Tibial nerve (tissue), 4 donors: ENCODE measurements at places on chromosomes 16 and 17. TPM values are rescaled to one million over a fixed set of nuclear protein-coding genes. Genes with fewer than 3 reads are reported as not detected.
A peak's percentile ranks its signal among the peaks of the same experiment; 100 is the strongest.

- H3K4me3 ChIP-seq: peak overlapping the region; percentile 93
- peak overlapping the region; percentile 95 for H3K27ac ChIP-seq
- no peaks in the 10 kb centered on the region for H3K4me1 ChIP-seq
- DNase-seq: no peak
- no peaks in the 10 kb centered on the region for H3K27me3 ChIP-seq
These were observed 157.6 kb downstream of the RAB11FIP4 start for GRCh38 chr17:31549121-31549524.

DNA sequence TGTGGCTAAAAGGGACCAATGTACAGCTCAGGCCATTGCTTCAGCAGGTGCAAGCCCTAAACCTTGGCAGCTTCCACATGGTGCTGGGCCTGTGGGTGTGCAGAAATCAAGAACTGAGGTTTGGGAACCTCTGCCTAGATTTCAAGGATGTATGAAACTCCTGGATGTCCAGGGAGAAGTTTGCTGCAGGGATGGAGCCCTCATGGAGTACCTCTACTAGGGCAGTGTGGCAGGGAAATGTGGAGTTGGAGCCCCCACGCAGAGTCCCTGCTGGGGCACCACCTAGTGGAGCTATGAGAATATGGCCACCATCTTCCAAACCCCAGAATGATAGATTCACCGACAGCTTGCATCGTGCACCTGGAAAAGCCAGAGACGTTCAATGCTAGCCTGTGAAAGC, 13.0 kb downstream of the EFCAB5 start:
- no peak overlapping the region for H3K27ac ChIP-seq
- no peaks in the 10 kb centered on the region for H3K27me3 ChIP-seq
- no peak for DNase-seq
- no peaks in the 10 kb centered on the region for H3K4me1 ChIP-seq
- H3K36me3 ChIP-seq: no peaks in the 10 kb centered on the region

- H3K36me3 ChIP-seq: no peaks in the 10 kb centered on the region
- H3K27ac ChIP-seq: peak overlapping the region; percentile 78
- DNase-seq: peak; percentile 41
- H3K27me3 ChIP-seq: no peaks in the 10 kb centered on the region
- peak overlapping the region; percentile 5 for H3K4me3 ChIP-seq
These were observed 67.0 kb downstream of the TUBD1 start for GRCh38 chr17:59825533-59826322.

DNA sequence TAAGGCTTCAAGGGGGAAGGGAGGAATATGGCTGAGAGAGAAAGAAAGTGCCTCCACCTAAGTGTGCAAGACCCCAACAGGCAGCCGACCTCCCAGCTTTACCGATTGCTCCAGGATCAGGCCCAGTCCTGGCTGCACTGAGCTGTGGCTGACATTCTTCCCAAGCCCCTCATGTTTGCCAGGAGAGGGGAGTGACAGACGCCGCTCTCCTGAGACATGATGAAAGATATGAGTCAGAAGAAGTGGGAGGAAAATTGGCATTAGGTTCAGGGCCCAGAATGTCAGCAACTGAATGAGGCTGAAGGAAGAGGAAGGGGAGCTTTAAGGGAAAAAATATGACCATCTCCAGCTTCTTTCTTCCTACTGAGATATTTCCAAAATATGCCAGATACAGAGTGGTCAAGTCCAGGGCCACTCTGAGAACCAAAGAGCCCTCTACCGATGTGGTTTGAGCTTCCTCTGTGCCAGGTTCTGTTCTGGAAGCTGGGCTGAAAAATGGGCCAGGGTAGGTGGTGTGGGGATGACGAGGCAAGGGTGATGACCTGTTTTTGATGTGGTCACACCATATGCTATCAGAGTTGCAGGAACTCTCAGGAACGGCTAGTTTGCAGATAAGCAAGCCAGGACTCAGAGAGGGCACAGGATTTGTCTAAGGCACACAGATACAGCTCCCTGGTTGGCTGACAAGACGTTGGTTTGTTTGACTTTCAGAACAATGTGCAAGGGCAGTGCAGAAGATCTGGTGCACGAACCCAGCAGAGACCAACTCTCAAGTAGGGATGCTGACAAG, 176.7 kb downstream of the SOX9 start:
- H3K27ac ChIP-seq: no peak overlapping the region
- no peaks in the 10 kb centered on the region for H3K27me3 ChIP-seq
- H3K36me3 ChIP-seq: no peaks in the 10 kb centered on the region
- DNase-seq: peak; percentile 23

DNA sequence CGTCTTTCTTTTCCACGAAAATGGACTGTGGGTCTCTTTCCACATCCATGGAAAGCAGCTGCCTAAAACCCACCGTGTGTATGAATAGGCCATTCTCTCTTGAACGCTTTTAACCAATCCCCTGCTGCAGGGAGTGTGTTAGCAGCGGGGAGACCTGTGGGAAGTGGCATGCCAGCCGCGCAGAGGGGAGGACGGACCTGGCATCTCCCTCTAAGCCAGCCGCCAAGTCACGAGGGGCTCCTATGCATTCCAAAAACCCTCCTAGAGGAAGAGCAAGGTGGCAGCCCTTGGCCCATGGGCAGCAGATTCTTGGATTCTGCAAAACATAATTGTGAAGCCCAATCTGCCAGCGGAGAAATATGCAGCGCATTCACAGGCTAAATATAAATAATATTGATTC, 15.4 kb downstream of the RBFOX3 start:
- no peaks in the 10 kb centered on the region for H3K36me3 ChIP-seq
- no peak overlapping the region for H3K27ac ChIP-seq
- no peak for DNase-seq
- H3K4me1 ChIP-seq: no peaks in the 10 kb centered on the region
- no peaks in the 10 kb centered on the region for H3K27me3 ChIP-seq

RDM1 gene
- total RNA-seq: not detected

GRCh38 chr17:50818261-50818660, 17.1 kb upstream of the WFIKKN2 start:
- H3K27ac ChIP-seq: no peak overlapping the region
- H3K4me1 ChIP-seq: no peaks in the 10 kb centered on the region
- no peak overlapping the region for H3K4me3 ChIP-seq
- DNase-seq: no peak
- no peaks in the 10 kb centered on the region for H3K27me3 ChIP-seq
- no peaks in the 10 kb centered on the region for H3K36me3 ChIP-seq

- H3K27ac ChIP-seq: peak overlapping the region; percentile 79
- H3K36me3 ChIP-seq: peaks cover 3% of the 10 kb centered on the region
- DNase-seq: no peak
- H3K27me3 ChIP-seq: no peaks in the 10 kb centered on the region
- H3K4me3 ChIP-seq: no peak overlapping the region
These were observed 7.6 kb downstream of the TBC1D16 start for GRCh38 chr17:80028030-80028429.

GRCh38 chr17:2064980-2065785, 10.3 kb downstream of the HIC1 start:
- H3K27me3 ChIP-seq: peaks cover 12% of the 10 kb centered on the region
- H3K4me3 ChIP-seq: no peak overlapping the region
- no peaks in the 10 kb centered on the region for H3K36me3 ChIP-seq
- H3K27ac ChIP-seq: peak overlapping the region; percentile 92
- no peak for DNase-seq

DNA sequence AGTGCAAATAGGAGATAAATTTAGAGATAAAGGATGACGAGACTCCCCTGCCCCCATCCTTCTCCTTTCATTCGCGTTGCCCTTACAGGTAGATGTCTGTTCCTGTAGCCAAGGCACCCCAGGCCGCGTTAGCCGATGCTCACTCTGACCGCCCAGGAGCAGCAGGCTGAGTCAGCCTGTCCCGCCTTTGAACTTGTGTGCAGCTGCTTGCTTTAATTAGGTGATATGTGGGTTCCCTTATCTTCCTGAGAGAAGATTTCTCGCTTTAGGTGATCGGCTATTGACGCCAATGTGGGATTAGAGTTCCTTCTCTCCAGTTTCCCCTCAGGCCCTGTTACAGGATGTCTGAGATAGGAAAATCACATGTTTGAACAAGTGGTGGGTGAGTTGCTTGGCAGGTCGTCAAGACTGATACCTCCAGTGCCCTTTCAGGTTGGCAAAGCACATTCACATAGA, 119.5 kb downstream of the MSI2 start:
- no peak overlapping the region for H3K4me3 ChIP-seq
- H3K4me1 ChIP-seq: no peaks in the 10 kb centered on the region
- no peak for DNase-seq
- no peaks in the 10 kb centered on the region for H3K36me3 ChIP-seq
- no peak overlapping the region for H3K27ac ChIP-seq

SOX9 gene
- 6.6 TPM for total RNA-seq

CLEC10A gene
- 9.0 TPM for total RNA-seq

DNA sequence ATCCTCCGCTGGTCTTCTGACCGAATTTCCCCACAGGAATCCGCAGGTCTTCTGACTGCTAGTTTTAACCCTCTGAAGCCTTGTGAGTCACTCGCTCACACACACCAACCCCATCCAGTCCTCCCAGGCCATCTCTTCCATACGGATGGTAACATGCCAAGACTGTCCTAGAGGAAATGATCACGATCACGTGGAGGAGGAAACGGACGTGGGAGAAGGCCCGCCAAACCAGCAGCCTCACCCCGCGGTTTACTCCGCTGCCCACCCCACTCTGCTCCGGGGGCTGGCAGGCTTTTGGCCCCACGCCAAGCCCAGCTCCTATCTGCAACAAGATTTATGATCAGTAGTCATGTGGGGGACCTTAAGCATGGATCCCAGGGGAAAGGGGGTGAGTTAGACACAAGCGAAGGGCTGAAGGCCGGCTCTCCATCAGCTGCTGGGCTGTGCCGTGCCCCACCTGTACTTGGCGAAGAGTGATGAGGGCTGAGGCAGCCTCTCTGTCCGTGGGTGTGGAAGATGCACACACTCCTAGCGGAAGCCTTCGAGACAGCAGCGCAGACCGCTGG, 1.5 kb upstream of the FAAP100 start:
- peak; percentile 14 for DNase-seq
- H3K4me1 ChIP-seq: peaks cover 19% of the 10 kb centered on the region
- peaks cover 3% of the 10 kb centered on the region for H3K36me3 ChIP-seq
- no peaks in the 10 kb centered on the region for H3K27me3 ChIP-seq
- peak overlapping the region; percentile 85 for H3K4me3 ChIP-seq

FOXN1 gene
- total RNA-seq: not detected
